ENCODE measurements at places on chromosomes 13 and 19.
A peak's percentile ranks its signal among the peaks of the same experiment; 100 is the strongest.

DNA sequence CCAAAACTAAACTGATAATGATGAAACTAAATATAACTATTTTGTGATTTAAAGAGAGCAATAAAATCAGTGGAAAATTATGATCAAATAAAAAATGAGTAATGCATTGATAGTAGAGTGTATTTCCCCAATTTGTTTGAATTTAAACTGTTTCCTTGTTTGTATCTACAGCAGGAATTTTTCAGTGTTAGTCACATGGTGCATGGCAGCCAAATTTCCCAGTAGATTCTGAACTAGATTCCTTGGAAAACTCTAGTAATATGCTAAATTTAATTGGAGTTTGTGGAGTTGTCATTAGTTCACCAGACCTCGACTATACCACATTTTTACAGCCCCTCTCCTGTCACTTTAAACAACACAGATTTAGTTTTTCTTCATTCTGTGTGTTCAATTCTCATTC is 156.2 kb downstream of the PCCA start:
- DNase-seq, result no peak

- DNase-seq, result peak; percentile 54
These were observed 31.2 kb downstream of the NLRP12 start for GRCh38 chr19:53792721-53793433.

DNA sequence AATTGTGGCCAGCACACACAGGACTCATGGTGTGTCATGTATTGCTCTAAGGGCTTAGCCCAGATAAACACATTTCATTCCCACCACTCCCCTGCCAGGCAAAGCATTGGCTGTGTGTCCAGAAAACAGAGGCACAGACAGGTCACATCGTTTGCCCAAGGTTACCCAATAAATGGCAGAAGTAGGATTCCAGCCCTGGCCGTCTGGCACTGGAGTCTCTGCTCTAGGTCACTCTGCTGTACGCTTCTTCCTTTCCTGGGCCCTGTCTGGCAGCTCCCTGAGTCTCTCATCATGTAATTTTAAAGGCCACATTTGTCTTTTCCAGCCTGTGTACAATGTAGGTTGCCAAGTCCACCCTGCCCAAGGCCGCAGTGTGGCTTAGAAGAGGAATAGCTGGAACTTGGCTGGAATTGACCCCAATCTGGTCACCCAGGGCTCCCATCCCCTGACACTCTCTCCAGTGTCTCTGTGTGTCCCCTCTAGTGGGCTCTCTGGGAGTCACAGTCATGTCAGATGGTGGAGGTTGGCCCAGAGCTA is 264.5 kb upstream of the TSHZ3 start:
- no peak for DNase-seq

GRCh38 chr13:75312884-75313520 is 169.0 kb downstream of the TBC1D4 start:
- DNase-seq, result no peak

DNA sequence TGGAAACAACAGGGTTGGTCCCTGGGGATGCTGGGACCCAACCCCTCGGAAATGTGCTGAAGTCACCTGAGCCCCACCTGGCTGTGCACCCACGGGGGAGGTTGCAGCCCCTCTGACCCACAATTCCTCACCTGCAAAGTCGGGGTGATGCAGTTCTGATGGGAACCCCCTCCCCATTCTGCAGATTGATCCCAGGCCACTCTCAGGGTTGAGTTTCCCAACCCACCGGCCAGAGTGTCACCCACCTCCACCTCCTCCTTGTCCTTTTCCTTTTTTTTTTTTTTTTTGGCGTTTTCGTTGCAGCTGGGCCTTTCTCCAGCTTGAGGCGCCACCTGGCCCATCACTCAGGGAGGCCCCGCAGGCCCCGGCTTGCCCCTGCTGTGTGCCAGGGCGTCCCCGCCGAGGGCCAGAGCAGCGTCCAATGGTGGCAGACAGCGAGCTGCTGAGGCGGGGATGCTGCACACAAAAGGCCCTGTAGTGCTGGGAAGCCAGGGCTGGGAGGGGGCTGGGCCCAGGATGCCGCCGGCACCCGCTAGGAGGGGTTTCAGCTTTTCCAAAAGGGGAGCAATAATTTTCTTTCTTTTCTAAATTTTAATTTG is 4.6 kb downstream of the PIK3R2 start:
- DNase-seq, result peak; percentile 94

- no peak for DNase-seq
These were observed 30.3 kb upstream of the EHD2 start for GRCh38 chr19:47682939-47683338.

- peak; percentile 48 for DNase-seq
These were observed 485 bp downstream of the CRYL1 start for GRCh38 chr13:20525144-20525600.

DNA sequence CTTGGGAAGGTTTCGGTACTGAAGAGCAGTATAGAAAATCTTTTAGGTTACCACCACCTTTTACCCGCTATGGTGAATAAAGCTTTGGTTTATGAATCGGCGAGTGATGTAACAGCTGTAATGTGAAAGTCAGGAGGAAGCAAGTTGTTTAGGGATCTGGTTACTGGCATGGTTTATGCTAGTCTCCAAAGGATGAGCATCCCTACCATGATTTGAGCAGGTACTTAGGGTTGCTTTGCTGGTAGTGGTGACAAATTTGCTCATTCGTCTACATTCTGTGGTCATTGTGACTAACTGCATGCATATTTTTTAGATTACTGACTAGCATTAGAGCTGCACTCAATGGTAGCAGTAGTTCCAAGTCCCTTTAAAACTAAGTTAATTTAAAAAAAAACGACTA is 104.1 kb downstream of the FRY start:
- no peak for DNase-seq

- DNase-seq, result no peak
These were observed 446.1 kb downstream of the FGF14 start for GRCh38 chr13:101955764-101956163.

DNA sequence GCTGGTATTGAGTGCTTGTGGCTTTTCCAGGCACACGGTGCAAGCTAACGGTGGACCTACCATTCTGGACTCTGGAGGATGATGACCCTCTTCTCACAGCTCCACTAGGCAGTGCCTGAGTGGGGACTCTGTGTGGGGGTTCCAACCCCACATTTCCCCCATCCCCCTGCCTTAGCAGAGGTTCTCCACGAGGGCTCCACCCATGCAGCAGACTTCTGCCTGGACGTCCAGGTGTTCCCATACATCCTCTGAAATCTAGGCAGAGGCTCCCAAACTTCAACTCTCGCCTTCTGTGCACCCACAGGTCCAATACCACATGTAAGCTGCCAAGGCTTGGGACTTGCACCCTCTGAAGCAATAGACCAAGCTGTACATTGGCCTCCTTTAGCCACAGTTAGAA is 25.3 kb upstream of the ZSCAN18 start:
- no peak for DNase-seq

DNA sequence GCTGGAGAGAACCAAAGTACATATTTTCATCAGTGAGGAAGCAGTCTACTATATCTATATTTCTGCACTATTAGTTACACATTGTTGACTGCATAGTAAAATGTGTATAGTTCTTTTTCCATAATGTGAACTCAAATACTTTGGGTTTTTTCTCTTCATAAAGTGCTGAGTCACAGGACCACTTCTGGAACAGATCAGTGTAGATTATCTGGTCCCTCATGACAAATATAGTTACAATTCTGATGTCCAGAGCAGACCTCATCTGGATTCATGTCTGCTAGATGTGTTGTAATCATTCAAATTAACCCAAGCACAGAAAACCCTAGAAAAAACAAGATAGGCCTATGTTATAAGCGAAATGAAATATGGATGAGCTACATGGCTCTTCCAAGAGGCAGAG is 171.4 kb downstream of the SUCLA2 start:
- DNase-seq, result no peak

- DNase-seq, result no peak
These were observed 1581.3 kb downstream of the EFNB2 start for GRCh38 chr13:104954210-104954609.

DNA sequence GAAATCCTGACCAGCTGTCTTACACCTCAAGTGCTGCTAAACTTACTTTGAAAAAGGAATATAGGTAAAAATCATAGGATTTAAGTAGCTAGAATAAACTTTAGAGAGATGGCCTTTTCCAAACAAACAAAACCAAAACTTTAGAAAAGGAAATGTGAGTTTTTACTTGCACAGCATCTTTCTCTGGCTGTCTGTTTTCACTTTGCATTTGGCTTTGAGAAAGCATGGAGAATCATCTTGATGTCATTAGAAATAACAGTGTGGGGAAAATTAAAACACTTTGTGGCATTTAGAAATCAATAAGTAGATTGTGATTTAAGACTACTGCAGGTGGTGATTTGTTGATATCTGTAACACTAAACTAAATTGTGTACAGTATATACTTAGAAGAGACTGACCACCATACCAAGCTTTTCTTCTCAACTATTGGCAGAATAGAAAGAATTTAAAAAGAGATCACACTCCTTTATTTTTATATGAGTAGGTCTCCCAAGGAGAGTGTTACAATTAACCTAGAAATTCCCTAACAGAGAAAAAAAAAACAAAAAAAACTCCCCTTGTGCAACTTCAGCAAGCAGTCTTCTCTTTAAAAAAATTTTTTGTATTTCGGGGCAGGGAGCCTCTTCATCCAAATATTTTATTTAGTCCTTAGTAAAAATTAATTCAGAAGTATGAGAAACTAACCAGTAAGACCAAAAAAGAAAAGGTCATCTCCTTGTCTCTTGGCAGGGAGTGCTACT is 6.1 kb downstream of the WDFY2 start:
- no peak for DNase-seq

DNA sequence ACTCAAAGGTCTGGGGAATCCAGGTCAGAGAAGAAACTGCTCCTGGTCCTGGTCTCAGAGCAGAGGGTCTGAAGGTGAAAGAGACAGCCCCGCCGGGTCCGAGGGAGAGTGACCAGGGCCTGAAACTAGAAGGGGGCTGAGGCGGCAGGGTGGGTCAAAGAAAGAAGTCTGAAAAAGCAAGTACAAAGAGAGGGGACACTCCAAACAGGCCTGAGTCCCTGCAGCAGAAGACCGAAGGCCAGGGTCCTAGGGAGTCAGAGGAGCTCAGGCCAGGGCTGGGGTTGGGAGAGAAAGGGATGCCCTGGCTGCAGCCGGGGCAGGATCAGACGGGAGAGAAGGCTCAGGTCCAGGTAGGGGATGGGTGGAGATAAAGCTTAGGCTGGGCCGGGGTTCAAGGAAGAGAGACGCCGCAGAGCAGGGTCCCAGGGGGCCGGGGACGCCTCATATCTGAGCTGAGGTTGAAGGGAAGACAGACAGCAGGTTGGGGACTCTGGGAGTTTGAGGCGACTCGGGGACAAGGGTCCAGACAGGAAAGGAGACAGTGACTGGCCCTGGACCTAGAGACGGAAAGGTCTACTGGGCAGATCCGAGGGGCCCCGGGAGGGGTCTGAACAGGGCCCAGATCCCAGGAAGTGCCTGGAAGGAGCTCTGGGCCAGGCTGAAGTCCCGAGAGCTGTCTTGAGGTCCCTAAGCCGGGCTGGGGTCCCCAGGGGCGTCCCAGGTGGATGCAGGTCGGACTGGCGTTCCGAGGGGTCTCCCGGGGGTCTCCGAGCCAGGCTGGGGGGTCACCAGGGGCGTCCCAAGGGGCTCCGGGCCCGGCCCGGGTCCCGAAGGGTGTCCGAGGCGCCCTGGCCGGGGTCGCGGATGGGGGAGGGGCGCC is 795 bp downstream of the MLLT1 start:
- DNase-seq, result no peak

GRCh38 chr13:46743191-46743590 is 53.8 kb downstream of the ESD start:
- DNase-seq, result no peak

DNA sequence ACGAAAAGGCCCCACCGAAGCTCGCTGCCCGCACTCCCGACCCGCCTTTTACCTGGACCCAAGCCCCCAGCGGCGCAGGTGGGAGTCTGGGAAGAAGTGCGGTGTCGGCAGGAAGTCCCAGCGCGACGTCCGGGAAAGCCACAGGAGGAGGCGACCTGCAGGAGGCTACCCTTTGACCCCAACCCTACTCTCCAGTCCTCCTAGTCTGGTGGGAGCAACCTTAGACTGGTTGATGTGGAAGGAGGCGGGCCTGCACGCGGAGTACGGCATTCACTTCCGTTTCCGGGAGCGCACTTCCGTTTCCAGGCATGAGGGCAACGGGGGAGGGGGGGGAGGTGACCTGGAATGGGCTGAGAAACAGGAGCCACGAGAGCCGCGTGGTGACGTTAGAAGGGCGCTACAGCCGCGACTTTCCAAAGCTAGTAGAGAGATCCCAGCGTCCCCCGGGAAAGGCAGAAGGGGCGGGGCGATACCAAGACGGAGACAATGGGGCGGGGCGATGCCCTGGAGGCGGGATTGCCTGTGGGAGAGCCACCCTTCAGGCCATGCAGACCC is 28.5 kb downstream of the ZNF266 start:
- peak; percentile 79 for DNase-seq

- no peak for DNase-seq
These were observed at the start of gene ARHGAP45 for GRCh38 chr19:1066748-1067340. ARHGAP45 (plus strand) TSS chr19:1067167; CDS start chr19:1067406, 239 bp downstream.

DNA sequence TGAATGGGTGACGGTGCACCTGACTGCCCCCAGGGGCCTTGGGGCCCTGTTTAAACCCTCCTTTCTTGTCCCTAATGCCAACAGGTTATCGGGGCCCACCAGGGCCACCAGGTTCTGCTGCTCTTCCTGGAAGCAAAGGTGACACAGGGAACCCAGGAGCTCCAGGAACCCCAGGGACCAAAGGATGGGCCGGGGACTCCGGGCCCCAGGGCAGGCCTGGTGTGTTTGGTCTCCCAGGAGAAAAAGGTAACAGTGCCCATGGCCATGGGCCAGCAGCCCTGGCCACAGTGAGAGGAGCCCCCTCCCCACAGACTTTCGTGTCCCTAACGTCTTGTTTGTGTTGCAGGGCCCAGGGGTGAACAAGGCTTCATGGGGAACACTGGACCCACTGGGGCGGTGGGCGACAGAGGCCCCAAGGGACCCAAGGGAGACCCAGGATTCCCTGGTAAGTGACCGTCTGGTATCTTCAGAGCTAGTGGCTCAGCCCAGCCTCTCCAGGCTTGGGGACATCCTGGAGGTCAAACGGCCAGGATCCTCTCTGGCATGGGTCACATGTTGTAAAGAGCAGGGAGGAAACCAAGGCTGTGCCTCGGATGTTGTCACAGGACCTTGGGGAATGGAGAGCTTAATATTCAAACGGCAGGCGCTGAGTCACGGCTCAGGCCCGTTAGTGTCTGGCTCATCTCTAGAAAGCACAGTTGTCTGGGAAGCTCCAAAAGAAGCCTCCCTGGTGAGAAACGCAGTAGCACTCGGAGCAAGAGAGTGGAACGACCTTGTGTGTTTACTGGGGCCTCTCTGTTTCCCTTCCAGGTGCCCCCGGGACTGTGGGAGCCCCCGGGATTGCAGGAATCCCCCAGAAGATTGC is 58.3 kb downstream of the RAB20 start:
- no peak for DNase-seq

DNA sequence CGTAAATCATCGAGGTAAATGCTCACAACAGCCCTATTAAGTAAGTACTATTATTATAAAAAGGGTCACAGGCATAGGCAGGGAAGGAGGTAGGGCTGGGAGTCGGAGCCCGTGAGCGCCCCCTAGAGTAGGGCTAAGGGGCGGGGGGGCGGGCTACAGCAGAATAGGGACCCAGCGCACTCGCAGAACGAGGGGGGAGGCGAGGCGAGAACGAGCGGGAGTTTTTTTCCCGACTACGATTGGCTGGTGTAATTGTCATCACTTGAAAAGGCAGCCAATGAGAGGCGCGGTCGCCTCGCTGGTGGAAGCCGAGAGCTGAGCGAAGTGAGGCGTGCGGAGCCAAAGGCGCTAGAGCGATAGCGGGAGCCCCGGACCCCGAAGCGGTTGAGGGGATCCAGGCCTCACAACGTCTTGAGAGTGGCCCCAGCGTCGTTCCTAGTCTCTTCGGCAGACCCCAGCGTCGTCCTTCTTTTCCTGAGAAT is 24.2 kb downstream of the KEAP1 start:
- DNase-seq, result no peak
